ENCODE measurements at places on chromosomes 1 and 21. TPM values are rescaled to one million over a fixed set of nuclear protein-coding genes. Genes with fewer than 3 reads are reported as not detected.
A peak's percentile ranks its signal among the peaks of the same experiment; 100 is the strongest.

ACTL8 gene
- total RNA-seq: 0.28 TPM

ASTN1 gene
- under 0.01 TPM for total RNA-seq

DNA sequence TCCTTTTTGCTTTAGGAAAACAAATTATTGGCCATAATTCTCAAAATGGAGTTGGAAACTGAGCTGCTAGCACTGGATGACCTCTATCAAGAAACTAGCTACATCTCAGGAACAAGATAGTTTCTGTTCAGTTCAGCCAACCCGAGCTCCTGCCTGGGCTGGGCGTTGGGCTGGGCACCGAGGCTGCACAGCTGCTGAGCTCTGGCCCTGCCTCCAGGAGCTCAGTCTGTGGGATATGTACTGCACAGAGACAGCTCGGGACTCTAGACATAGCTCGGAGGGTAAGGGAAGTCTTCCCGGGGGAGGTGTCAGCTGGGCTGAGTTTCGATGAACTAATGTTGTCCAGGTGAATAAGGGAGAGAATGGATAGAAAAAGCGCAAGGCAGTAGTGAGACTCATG lies 24.5 kb upstream of the SLC1A7 start:
- no peak for DNase-seq

DNA sequence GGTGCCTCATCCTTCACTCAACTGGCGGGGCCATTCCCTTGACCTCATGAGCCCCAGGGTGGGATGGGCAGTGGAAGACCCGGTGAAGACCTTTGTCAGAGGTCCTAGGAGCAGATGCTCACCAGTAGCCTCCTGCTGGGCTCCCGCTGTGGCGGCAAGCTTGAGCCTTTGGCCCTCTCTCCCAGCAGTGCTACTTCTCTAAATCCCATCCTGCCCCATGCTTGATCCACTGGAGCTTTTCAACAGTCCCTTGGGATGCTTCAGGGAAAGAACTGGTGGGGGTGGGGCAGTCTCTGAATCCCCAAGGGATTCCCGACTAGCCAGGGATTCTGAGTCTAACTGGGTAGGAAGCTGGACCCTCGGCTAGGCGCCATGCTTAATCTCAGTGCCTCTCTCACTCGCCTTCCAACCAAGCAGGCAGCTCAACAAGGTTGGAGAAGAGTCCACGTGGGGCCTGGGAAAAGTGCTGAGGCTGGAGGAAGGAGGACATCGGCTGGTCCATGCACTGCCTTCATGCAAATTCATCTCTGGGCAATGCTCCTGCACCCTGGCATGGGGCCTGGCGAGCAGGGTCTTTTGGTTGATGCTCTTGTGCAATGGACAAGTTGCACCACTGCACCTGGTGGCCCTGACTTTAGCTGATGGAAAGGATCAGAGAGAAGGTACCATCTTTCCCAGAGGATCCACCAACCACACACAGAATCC lies 190.3 kb downstream of the GRIK3 start:
- no peak for DNase-seq

GRCh38 chr1:22104865-22105437 lies 37.9 kb downstream of the WNT4 start:
- no peak for DNase-seq

GRCh38 chr1:112309499-112309898 lies 86.5 kb upstream of the CTTNBP2NL start:
- no peak for DNase-seq

GRCh38 chr1:208895181-208895580 lies 651.0 kb upstream of the PLXNA2 start:
- no peak for DNase-seq

RNF186 gene
- not detected for total RNA-seq

CRP gene
- total RNA-seq: not detected

- DNase-seq: no peak
These were observed 12.1 kb downstream of the LGR6 start for GRCh38 chr1:202205523-202206190.

DNA sequence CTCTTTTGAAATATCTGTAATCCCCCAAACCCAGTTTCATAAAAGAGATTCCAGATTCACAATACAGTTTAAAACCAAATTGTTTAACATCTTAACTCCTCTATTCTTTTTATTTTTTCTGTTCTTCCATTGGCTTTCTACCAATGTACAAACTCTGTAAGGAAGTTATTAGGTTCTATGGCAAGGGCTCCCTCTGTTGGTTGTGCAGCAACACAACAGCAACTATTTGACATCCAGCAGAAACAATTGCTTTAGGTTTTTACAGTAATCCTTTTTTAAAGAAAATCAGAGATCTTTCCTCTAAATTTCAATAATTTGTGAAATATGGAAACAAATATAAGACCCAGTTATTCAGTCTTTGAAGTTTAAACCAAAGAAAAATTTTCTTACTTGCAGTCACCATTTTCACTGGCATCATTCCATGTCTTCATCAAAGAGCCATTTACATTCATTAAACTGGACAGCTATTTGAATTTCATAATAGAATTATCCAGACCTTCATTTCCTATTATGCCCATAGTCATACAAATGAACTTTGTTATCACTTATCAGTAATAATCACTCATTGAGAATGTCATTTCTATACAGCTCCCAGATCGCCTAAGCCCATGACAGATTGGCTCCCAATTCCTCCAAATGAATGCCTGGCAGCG lies 46.5 kb upstream of the RNF11 start:
- DNase-seq: peak; percentile 79

- no peak for DNase-seq
These were observed 4.1 kb downstream of the SH3BGRL3 start for GRCh38 chr1:26283871-26284596.

BRDT gene
- not detected for total RNA-seq

DNA sequence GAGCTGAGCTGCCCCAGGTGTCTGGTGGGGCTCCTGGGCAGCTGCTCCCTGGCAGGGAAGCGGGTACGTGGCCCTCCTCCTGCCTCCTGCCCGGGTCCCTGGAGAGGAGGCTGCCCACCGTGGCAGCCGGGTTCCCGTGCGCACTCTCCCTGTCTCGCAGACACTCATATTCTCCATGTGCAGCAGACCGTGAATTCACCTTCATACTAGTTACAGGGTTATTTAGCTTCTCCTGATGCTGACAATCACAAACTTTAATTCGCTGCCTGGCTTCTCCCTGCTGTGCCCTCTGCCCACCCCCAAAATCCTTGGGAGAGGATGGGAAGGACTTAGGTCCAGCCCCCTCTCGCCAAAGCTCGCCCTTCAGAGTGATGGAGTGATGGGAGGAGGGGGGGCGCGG lies 95.3 kb downstream of the CASZ1 start:
- DNase-seq: no peak

- DNase-seq: no peak
These were observed 102.8 kb downstream of the CASZ1 start for GRCh38 chr1:10693497-10694273.

GRCh38 chr1:210758761-210759160 lies 375.2 kb downstream of the KCNH1 start:
- DNase-seq: no peak

DNA sequence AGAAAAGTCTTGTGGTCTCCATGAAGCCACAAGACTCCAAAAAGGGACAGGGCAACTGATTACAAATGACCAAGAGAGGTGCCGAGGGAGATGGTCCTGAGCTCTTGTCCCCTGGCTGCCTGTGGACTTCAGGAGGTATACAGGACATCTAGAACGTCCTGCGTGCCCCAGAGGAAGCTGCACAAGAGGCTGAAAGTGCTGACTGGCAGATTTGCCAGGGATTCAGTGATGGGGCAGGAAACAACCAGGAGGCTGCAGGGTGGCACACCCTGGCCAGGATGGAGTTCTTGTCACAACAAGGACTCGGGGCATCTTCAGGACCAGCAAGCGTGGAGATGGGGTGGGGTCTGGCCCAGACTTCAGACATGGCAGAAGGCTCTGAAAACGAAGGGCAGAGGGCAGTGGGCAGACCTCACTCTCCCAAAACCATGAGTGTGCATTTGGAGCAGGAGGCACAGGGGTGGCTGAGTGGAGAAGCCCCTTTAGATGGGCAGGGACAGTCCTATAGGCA lies 13.4 kb upstream of the PKP1 start:
- DNase-seq: no peak

- DNase-seq: no peak
These were observed 88.5 kb upstream of the BCL9 start for GRCh38 chr1:147452809-147453208.

GRCh38 chr1:107914119-107914765 lies 50.7 kb downstream of the VAV3 start:
- DNase-seq: no peak

DNA sequence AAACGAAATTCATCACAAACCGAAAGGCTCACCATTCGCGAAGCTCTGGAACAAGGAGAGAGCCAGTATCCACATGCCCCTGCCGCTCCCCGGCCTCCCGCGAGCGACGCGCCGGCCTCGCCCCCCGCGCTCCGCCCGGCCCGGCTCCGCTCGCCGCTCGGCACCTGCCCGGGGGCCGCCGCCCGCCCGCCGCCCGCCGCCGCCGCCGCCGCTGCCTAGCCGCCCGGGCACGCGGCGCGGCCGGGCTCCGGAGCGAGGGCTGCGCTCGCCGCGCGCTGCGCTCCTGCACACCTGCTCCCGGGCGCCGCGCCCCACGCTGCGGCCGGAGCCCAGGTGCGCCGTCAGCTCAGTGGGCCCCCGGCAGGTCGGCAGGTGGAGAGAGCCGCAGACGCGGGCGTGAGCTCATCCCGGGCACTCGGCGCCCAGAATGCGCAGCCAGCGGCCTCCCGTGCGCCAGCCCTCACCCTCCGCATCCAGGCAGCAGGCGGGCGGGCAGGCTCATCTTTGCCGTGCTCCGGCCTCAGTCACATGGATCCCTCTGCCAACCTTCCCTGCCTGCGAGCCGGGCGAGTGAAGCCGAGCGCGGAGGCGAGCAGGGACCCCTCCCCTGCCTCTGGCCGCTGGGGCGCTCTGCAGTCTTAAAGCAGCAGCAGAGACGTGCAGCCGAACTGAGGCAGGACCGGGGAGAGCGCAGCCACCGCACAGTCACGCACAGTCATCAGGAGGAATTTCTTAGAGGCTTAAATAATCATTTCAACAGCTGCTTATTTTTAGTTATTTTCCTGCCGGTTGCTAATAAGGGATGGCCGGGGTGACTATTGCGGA lies at the start of gene DSCAM:
DSCAM (minus strand) TSS at position 572 of the 825 bp plus-strand sequence; CDS start at position 75, 497 bp downstream.
- no peak for DNase-seq

DNA sequence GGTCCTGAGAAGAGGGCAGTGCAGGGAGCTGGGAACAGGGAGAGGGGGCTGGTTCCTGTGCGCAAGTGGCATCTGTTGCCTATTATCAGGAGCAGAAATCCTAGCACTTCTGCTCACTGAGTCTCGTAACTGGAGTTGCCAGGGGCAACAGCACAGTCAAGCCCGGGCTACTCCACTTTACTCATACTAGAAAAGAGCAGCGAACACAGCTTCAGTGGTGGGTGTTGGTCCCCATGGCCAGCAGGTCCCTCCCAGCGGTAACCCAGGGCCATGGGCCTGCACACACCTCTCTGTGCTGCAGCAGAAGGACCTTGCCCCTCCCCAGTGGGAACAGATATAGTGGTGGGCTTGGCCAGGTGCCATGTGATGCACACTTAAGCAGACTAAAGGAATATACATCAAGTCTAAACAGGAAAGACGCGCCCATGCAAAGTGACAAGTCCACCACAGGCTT lies 8.5 kb downstream of the PYCR2 start:
- DNase-seq: no peak

DIRAS3 gene
- total RNA-seq: 8.6 TPM

COL11A1 gene
- 10.0 TPM for total RNA-seq

DNA sequence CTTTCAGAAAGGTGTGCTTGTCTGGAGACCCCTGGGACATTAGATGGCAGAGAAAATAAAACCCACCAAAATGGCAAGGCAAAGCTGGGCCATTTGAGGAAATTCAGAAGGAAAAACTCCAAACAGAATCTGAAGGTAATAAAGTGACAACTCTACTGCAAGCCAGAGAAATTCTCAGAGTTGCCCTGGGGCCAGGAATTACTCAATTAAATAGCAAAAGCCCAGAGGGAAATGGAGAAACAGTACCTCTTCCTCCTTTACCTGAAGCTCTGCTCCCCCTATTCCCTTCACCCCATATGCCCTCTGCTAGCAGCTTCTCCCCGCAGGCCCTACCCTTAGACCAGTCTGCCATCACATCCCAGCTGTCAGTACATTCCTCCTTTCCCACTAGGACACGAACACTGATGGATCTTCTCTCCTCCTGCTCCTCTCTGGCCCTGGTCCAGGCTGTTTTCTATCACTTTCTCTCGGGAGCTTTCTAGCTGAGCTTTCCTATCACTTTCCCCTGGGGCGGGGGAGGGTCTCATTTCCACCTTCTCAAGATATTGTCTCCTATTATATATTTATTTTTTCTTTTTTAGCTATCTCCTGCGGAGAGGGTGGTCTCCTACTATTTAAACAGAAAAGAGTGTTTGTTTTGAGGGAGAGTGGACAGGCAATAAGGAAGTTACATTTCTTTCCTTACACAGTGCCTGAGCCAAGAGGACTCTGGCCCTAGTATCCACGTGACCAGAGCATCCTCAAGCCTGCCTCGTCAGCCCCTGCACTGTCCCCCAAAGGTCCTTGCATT lies 47.7 kb upstream of the RBM15 start:
- DNase-seq: no peak

AKNAD1 gene
- 0.18 TPM for total RNA-seq

DNA sequence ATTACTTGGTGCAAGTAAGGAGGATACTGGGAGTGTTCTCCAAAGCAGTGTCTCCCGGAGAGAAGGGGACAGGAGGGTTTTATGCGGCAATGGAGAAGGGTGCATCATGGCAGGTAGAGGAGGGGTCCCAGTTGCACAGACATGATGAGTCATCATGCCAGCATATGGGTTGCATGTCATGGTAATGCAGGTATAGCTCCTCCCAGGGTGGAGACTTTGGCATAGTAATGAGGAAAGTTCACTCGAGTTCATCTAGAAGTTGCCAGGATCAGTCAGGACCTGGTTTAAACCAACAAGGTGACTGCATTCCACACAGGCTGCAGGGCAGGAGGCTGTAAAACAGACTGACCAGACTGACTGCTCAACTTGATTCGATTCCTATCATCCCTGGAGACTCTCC lies 355.7 kb upstream of the DUSP10 start:
- no peak for DNase-seq

C1orf94 gene
- total RNA-seq: not detected

DNA sequence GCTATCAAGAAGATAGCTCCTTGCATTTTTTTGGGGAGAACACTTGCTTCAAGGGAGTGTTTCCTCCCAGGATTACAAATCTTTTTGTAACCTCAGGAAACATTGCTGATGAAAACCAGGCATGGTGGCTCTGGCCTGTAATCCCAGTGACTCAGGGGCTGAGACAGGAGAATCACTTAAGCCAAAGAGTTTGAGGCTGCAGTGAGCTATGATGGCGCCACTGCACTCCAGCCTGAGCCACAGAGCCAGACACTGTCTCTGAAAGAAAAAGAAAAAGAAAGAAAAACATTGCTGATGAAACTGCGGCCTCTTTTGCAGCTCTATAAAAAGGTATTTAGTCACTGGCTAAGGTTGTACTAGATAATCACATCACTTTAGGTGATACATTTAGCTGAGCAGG lies 7.3 kb downstream of the RNU1-2 start:
- peak; percentile 71 for DNase-seq

GRCh38 chr1:90711696-90712095 lies 5.4 kb downstream of the BARHL2 start:
- no peak for DNase-seq

Data from IMR-90 (cell line).